ENCODE measurements at places on chromosomes 1 and 21. TPM values are rescaled to one million over a fixed set of nuclear protein-coding genes. Genes with fewer than 3 reads are reported as not detected.

GRCh38 chr1:37945743-37946702 is 830 bp downstream of the INPP5B start:
- peak; percentile 27 for DNase-seq

DNA sequence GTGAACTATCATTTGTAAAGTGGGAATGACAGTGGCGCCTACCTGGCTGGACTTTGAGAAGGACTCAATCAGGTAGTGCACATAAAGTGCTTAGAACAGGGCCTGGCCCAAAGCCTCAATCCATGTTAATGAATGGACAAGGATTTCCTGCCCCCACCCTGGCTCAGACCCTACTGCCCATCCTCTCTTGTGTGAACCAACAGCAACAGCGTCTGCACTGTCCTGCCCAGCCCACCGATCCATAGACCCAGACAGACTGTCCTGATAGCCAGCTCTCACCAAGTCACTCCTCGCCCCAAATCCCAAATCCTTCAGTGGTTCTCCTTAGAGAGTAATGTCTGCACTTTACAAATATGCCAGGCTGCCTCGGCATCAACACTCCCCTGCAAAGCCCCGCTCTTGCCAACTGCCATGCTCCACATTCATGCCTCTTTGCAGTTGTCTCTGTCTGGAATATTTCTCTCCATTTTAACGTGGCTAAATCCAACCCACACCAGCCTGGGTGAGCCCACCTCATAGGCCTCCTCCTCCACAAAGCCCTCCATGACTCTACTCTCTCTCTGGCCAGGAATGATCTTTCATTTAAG is 157.6 kb upstream of the EDN2 start:
- DNase-seq = no peak

DNA sequence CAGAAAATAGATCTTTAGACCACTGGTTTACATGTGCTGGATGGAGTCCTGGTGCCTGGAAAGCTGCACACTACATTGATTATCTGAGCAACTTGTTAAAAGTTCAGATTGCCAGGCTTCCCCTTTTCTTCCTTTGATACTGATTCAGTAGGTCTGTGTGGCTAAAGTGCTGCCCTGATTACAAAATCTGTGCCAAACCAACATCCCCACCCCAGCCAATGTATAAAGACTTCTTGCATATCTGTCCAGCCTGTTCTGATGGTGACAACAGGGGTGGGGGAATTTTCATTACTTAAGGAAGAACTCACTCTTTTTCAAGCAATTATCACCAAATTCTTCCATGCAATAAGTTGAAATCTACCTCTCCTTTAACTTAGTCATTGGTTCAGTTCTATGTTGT is 135.5 kb downstream of the TNFSF18 start:
- DNase-seq = no peak

Gene BCAR3
- 22.7 TPM for total RNA-seq

Gene PBXIP1
- 222 TPM for total RNA-seq

GRCh38 chr1:225437710-225438437 is 10.0 kb upstream of the LBR start:
- no peak for DNase-seq

DNA sequence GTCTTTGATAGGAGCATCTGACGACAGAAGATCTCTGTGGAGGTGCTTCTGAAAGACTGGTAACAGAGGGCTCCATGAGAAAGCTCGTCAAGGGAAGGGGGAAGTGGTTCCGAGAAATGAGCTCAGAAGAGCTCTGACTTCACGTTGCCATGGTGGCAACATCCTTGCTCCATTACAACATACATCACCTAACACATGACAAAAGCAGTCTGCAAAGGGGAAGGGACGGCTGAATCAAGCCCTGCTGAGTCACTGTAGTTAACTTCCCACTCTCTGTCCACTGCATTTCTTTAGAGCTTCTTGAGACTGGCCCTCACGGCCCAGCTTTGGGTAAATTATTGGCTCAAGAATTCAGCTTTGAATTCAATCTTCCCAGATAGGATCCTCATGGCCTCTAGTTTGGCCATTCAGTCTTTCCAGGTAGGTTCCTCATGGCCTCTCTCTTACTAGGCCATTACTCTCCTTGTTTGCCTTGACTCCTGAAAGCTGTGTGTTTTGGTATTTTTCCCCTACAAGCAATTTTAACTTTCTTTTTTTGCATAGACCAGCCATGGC is 88.0 kb upstream of the ZNF648 start:
- no peak for DNase-seq
